ENCODE measurements at places on chromosomes 1 and 21. TPM values are rescaled to one million over a fixed set of nuclear protein-coding genes. Genes with fewer than 3 reads are reported as not detected.

The GMEB1 gene
- total RNA-seq, result 9.6 TPM

The MYBPH gene
- not detected for total RNA-seq

The GPR3 gene
- total RNA-seq, result not detected

- no peak for DNase-seq
Observed at GRCh38 chr1:87236585-87236984, 92.1 kb upstream of the LMO4 start.

GRCh38 chr1:59976194-59977074 lies 49.9 kb upstream of the CYP2J2 start:
- DNase-seq, result peak; percentile 83

GRCh38 chr1:190479050-190479397 lies 1.4 kb upstream of the BRINP3 start:
- DNase-seq, result no peak

- DNase-seq, result no peak
Observed at GRCh38 chr1:24388331-24388885, 25.2 kb downstream of the STPG1 start.

Data from tibial nerve (tissue), 4 donors.